ENCODE measurements at places on chromosomes 3 and 15. TPM values are rescaled to one million over a fixed set of nuclear protein-coding genes. Genes with fewer than 3 reads are reported as not detected.

Gene FOXL2
- total RNA-seq = not detected

DNA sequence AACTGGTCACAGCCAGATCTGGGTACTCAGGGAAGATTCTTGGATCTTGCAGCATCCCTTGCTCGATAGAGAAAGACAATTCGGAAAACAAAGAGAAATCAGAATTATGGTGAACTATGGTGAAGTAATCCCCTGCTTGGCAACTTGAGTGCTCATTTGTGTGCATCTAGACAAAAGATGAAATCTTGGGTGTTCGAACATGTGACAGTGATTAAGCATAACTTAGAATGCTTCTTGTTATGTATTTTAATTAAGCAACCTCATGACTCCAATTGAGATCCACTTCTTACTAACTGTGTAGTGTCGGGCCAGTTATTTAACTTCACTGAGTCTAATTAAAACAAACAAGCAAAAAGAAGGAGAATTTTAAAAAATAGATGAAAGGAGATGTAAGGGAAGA lies 56.5 kb downstream of the ZNF385D start:
- DNase-seq = no peak

- no peak for DNase-seq
Observed at GRCh38 chr15:62223020-62223419, 57.9 kb upstream of the C2CD4B start.

Gene NUP210
- 77.2 TPM for total RNA-seq

Gene NEK10
- 2.8 TPM for total RNA-seq

GRCh38 chr3:39910826-39911464 lies 101.5 kb downstream of the MYRIP start:
- DNase-seq = no peak

- DNase-seq = no peak
Observed at GRCh38 chr15:92438471-92438870, 44.8 kb downstream of the ST8SIA2 start.

DNA sequence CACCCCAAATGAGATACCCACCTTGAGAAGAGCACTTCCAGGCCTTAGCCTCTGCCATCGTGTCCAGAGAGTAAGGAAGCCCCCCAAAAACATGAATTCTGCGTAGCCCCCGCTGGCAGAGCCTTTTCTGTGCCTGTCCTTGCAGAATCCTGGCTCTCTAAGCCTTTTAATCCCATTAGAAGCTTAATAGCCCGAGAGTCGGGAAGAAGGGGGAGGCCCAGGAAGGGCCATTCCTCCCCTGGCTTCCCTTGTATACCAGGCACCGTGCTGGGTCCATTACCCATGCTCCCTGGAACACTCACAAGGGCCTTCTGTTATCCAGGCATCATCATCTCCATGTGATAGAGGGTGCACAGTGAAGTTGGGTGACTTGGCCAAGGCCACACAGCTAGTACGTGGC lies 7.1 kb downstream of the SPTBN5 start:
- DNase-seq = no peak
